Activated CD8-positive, alpha-beta T cell treated with anti-CD3 and anti-CD28 coated beads for 36 hours (primary cell): ENCODE measurements at places on chromosomes 3 and 15. TPM values are rescaled to one million over a fixed set of nuclear protein-coding genes. Genes with fewer than 3 reads are reported as not detected.

DNA sequence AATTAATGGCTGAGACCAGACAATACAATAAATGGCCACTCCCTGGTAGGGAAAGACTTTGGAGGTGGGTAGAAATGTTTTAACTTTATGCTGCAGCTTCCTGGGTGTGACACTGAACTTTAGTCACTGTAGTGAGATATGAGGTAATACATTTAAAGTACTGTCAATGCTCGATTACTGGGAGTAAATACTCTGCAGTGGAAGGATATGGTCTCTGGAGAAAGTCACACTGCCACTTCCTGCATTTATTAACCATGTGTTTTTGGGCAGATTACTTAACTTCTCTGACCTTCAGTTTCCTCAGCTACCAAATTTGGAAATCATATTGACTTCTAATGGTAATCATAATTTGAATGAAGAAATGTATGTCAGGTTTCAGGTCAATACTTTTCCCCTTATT is 317.1 kb upstream of the TGFBR2 start:
- DNase-seq: no peak

DNA sequence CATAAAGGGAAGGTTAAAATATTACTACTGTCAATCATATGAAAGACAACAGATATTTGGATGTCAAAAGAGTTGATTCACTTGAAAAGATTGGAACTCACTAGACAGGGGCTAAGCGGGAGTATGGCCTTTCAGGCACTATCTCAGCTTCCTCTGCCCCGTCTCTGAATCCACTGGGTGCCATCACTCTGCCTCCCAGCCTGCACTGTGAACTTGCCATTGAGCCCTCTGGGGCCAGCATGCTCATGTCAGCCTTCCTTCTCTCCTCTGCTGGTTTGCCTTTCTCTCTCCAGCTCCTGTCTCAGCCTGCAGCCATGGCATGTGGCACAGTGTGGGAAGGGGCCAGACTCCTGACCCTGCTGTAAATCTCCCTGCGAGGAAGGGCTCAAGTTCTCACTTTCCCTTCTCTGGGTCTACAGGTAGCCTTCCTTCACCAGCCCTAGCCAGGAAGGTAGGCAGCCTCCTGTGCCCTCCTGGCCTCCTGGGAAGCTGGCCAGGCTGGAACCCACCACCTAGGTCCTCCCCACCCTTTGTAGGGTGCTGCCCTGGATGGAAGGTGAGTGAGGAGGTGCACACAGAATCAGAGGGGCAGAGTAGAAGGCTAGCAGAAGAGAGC is 54.0 kb upstream of the SLCO2A1 start:
- DNase-seq: no peak

DNA sequence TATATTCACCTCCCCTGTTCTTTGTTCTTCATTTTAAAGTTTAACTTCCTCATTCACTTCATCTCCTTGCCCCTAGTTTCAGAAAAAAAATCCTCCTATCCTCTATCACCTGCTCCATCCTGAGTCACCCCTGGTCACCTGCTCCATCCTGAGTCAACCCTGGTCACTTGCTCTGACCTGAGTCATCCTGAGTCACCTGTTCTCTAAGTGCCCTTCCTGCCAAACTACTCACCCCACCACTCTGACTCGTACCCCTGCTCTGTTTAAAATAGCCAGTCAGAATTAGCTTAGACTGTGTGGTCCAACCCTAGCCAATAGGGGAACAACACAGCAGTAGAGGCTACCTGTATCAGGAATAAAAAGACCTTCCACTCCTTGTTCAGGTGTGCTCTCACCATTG is 716.9 kb downstream of the ZBBX start:
- DNase-seq: no peak

DNA sequence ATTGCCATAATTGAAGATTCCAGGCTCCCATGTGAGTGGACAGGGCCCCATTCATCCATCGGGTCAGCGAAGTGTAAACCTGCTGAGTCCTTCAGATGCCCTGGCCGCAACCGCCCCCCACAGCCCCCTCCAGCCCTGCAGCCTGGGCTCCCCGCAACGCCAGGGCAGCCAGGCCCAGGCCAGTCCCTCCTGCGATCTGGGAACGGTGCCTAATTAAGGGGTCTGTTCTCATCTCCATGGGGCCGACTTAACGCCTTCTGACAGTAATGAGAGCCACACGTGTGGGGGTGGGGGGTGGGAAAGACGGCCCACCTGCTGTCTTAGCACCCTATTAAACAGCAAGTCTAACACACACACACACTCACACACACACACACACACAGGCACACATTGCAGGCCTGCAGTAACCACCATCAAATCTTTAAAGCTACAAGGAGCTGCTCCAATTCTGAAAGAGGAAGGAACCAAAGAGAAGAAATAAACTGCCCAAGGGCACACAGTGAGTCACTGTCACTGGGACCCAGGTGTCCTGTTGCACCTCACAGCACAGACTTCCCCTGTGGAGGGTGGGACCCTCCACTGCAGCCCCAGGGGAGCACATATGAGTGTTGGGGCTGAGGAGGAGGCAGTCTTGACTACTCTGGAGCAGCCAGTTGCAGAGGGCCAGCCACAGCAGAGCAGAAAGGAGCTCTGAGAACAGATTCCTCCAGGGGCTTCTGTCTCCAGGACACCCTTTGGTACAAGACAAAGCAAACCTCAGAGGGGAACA is 31.8 kb upstream of the HES1 start:
- DNase-seq: no peak

- DNase-seq: no peak
These were observed 86.9 kb upstream of the ATP10A start for GRCh38 chr15:25950014-25950413.

- DNase-seq: peak; percentile 51
These were observed 13.0 kb downstream of the THBS1 start for GRCh38 chr15:39593656-39594445.

DNA sequence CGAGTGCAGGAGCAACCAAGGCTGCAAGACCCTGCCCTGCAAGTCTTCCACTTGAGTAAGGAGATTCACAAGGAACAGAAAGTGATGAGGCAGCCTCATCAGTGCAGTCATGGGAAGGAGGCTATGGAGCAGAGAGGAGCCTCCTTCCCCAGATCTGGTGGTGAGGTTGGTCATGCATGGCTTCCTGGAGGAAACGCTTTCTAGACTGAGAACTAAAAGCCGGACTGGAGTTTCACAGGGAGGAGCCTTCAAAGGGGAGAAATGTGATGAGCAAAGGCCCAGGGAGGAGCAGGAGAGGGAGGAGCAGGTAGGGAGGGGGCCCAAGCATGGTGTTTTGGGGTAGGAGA is 139.9 kb downstream of the SRGAP3 start:
- no peak for DNase-seq

DNA sequence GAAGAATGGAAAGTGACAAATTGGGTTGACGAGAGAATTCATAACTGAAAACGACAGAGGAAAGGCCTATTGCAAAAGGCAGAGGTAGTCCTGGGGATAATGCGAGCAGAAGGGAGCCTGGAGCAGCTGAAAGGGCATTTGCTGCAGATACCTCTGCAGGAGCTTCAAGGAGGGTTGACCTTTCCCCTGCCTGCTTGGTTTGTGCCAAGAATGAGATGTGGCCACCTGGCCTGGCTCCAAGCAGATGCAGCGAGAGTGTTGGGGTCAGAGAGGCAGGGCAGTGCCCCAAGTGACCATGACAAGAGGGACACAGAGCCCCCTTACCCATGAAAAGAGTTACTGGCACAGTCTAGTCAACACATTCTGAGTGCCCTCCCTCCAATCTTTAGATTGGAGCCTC is 43.5 kb downstream of the SLC41A3 start:
- DNase-seq: no peak

- DNase-seq: peak; percentile 49
These were observed 10.0 kb downstream of the HEXA start for GRCh38 chr15:72365844-72366243.

DNA sequence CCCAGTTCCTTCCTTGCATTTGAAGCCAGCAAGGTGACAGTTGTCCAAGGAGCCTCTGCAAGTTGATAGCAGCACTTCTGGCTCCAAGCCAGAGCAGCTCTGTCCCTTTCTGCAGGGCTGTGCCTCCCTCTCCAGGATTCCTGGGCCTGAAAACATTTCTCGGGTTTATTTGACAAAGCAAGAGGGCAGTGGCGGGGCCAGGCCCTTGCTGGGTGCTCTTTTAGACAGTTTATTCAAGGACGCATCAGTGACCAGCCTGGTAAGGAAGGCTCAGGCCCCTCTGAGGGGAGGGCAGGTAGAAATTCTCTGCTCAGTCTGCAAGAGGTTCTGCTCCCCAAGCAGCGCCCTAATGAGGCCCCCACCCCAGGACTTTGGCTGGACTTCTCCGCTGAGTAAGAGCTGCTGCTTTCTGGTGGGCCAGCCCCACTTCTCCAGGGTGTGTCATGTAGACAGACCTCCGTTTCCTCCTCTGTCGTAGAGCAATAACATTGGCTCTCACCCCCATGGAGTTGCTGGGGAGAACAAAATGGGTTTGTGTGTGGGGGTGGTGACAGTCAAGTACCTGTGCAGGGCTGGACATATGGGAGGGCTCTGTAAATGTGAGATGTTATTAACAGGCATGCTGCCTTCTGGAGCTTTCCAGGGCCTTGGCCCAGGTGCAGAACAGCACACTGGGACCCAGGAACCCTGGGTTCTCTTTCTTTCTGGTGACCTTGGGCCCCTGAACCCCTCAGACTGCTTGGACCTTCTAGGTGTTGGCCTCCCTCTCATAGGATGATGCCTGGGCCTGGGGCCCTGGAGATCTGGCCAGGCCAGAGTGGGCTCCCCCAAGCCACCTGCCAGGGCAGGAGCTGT is 146.2 kb upstream of the TLE3 start:
- no peak for DNase-seq

GRCh38 chr15:32041294-32041693 is 11.0 kb downstream of the CHRNA7 start:
- DNase-seq: no peak

DNA sequence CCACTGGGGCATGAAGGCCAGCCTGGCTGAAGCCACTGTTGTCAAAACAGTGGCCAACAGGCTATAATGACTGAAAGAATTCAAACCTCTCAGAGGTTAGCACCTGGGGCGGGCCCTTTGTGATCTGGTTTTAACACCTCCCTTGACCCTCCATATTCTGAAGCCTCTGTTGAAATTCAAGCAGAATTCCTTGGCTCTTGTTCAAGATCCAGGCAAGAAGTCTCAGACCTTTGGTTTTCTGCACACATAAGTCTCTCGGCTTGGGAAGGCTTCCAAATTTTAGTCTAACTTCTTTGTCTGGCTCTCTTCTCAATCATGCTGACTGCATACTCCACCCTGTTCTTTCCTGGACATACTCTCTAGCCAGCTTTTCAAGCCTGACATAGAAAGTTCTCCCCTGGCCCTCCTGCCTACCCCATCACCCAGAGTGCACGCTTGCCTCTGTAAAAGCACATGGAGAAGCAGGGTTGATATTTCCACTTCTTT is 144.5 kb downstream of the PDZRN3 start:
- no peak for DNase-seq

DNA sequence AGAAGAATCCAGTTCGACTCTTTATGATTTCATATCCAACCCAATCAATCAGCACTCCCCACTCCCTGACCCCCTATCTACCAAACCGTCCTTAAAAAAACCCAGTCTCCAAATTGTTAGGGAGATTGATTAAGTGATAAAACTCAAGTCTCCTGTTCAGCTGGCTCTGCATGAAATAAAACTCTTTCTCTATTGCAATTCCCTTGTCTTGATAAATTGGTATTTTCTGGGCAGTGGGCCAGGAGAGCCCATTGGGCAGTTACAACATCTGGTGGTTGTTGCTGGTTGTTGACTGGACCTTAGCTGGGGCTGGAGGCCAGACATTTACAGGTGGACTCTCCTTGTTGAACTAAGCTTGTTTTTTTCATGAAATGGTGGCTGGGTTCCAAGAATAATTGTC is 642.3 kb downstream of the ROBO2 start:
- DNase-seq: no peak

DNA sequence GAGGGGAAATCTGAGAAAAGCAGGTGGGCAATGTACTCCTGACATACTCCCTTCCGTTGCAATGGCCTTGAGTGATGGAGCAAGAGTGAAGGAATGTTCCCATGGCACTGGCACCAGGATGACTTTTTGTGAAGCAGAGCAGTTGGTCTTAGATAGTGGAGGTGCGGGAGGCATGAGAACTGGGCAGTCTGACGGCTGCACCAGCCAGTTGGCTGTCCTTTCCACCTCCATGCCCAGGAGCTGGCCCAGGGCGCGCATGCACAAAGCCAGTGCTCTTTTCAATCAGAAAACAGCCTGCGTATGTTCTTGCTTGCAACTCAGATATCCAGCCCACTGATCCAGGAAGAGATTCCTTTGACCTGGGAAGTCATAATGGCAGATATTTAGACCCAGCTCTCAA is 136.8 kb downstream of the PGPEP1L start:
- DNase-seq: no peak

DNA sequence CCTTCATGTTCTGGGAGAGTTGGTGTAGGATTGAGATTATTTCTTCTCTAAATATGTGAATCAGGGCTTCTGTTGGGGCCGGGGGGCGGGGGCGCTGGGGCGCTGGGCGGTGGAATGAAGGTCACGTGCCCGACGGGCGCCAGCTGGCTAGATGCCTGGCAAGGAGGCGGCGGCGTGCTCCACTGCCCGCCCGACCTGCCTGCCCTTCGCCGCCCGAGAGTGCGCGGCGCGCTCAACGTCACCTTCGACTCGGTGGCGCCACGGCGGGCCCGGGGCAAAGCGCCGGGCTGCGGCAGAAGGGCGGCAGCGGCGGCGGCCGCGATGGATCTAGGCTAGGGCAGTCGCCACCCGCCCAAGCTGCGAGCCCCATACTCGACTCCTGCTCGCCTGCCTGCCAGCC is 47.0 kb upstream of the LHFPL4 start:
- peak; percentile 31 for DNase-seq

DNA sequence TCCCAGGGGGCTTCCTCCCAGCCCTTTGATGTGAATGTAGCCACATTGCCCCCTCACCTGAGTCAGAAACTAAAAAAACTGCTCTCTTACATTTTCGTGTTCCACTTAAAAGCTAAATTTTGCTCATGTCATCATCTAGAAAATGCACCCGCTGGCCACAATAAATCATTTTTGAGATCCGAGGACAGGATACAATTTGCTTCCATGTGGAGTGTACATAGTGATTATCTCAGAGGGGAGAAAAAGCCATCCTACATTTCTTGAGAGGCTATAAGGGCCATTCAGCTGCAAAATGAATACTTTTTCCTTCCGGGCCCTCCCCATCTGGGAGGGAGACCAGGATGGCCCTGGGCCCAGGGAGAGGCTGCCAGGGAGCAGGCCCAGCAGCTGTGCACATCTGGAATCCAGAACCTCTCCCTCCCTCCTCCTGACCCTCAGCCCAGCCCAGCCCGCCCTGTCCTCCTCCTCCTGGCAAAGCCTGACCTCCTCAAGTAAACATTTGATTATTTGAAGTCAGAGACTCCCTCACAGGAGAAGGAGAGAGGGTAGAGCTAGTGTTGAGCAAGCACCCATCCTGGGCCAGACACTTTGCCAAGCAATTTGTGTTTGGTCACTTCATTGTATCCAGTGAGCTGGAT is 59.1 kb downstream of the CORO2B start:
- DNase-seq: no peak

- DNase-seq: no peak
These were observed 14.2 kb upstream of the MAGI1 start for GRCh38 chr3:66052721-66053549.

GRCh38 chr3:195801251-195802183 is 10.2 kb downstream of the MUC4 start:
- DNase-seq: no peak

- no peak for DNase-seq
These were observed 2.5 kb downstream of the AP4E1 start for GRCh38 chr15:50911001-50911400.

The SCAANT1 gene
- total RNA-seq: not detected

The ASB14 gene
- not detected for total RNA-seq

The C2CD4A gene
- 1.0 TPM for total RNA-seq

The SAMD7 gene
- not detected for total RNA-seq

The ADGRG7 gene
- total RNA-seq: 21.2 TPM

The TF gene
- total RNA-seq: 0.34 TPM

The SEMA3B gene
- 1.6 TPM for total RNA-seq

The PAQR5 gene
- total RNA-seq: 0.14 TPM

The MCF2L2 gene
- 3.5 TPM for total RNA-seq

The LXN gene
- 7.8 TPM for total RNA-seq

The VPS13C gene
- total RNA-seq: 41.4 TPM
